ENCODE measurements at places on chromosomes 16 and 17.

DNA sequence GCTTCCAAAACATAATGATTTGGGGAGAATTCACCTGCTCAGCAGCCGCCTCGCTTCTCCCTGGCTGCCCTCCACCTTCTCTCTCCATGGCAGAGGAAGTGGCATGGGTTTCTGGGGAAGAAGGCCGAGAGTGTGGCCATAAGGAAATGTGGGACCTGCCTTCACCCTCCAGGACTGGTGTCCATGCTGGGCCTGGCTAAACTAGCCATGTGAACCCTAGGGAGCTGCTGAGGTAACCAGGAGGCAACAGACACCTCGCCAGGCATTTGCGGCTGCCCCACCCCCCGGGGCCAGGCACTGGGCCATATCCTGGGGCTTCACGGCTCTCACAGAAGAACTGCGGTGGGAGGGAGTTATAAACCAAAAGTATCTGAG, 9.9 kb upstream of the CMTM4 start:
- no peak for DNase-seq

DNA sequence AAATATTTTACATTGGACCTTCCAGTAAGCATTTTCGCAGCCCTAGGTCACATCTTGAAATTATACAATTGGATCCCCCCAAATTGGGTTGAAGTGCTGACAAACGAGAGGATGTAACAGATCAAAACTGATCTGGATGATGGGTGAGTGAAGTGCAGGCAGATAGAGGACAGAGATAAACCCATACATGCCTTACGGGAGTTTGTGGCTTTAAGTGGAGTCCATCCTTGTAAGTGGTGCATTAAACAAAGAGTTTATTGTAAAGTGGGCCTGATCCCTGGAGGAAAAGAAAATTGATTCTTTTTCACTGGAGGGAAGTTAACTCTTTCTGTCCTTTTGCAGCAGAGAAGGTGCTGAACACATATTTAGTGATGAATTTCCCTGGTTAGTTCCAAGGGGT, 39.0 kb upstream of the KCNJ2 start:
- DNase-seq, result no peak

DNA sequence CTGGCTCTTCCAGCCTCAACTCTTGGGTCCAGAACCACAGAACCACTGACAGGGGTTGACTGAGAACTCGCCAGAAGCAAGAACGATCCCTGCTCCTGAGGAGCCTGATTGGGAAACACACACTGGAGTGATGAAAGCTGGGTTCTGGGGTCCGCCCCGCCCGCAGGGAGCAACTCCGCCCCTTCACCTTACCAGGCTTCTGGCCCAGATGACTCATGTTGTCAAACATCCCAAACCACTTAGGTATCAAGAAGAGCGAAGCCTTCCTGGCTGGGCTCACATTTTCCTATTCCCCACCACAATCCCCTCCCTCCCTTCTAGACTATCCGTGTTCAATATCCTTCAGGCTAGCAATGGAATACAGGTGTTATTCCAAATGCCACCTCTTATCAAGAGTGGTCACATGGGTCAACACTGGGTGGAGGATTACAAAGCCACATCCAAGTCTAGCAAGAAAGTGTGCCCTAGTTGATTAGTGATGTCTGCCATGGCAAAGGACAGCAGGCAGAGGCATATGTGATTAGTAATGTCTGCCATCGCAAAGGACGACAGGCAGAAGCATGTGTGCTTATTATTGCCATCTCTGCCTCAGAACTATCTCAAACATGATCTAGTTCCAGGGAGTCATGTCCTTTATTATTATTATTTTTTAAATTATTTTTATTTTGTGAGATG, 70.5 kb downstream of the TIMM22 start:
- DNase-seq, result no peak

DNA sequence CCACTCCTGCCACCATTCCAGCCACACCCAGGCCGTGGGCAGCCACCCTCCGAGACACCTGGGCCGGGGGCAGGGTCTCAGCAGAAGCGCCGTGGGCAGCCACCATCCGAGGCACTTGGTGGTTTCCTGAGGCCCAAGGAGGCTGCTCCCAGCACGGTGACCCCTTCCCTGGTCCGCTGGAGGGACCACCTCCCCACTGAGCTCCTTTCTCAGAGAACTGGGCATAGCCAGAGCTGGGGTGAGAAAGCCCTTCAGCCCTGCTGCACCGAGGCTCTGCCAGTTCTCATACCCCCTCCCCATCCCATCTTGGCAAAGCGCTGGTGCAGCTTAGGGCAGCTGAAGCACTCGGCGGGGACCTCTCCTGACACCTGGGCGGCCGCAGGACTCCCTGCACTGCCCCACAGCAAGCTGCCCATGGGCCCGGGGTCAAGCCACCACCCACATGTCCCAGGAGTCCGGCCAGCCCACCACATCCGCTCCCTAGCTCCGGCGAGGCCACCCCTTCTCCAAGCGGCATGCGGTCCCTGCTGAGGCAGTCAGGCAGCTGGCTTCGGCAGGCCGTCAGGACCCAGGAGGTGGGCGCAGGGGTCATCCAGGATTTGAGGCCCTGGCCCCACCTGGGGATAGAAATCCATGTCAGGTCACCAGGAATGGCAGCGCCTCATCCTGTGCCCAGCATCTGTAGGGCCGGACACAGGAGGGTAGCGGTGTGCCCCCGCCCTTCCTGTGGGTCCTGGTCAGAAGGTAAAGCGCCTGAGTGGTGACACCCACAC, 1.3 kb upstream of the CYBA start:
- no peak for DNase-seq

- no peak for DNase-seq
Observed at GRCh38 chr17:63345611-63346010, 100.5 kb downstream of the CYB561 start.

All from T-helper 9 cell (primary cell).